BE2C (cell line): ENCODE measurements at places on chromosomes 11 and 22.

- DNase-seq = no peak
These were observed 69.0 kb upstream of the LDLRAD3 start for GRCh38 chr11:35874751-35875450.

DNA sequence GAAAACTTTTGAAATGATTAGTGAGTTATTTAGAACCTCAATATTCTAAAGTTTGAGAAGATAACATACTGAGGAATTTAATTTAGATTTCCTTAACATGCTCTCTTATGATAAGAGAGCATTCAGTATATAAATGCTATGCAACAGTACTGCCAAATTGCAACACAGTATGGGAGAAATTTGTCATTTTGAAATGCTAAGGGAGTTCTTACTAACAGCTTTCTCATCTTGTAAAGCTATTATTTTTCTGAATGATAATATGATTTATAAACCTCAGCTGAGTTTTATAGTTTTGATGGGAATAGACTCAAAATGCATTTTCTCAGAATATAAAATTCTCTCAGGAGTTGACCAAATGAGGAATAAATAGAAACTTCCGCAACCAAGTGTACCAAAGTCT is 108.4 kb downstream of the SPON1 start:
- no peak for DNase-seq

- no peak for DNase-seq
These were observed 38.5 kb downstream of the SHANK2 start for GRCh38 chr11:71213696-71214552.

- peak; percentile 17 for DNase-seq
These were observed 35.6 kb downstream of the KCNC1 start for GRCh38 chr11:17770048-17770652.

DNA sequence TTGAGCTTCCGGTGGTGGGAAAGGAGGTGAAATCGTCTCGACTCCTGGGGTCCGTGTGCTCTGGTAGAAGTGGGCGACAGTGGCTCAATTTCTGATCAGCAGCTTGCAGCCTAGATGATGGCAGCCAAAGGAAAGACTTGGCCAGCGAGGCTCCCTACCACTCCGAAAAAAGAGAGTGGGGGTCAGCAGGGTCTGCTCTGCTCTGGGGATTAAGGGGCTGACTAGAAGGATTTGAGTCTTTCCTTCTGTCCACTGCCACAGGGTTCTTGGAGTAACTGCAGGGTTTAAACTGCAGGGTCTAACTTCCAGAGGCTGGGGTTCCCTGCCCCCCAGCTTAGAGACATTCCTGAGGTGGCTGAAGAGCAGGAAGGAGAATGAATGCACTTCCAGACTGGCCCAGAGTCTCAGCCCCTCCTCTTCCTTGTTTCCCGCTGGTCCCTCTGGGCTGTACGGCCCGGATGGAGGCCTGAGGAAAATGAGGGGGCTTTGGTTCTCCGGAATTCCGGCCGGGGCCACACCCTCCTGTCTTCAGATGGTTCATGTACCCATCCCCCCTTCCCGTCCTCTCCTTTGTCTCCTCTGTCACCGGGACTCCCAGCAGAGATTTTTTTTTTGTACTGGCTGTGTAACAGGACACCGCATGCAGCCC is 907 bp downstream of the SERPINH1 start:
- DNase-seq = no peak

- DNase-seq = no peak
These were observed 28.0 kb downstream of the OR8D1 start for GRCh38 chr11:124285610-124286344.

DNA sequence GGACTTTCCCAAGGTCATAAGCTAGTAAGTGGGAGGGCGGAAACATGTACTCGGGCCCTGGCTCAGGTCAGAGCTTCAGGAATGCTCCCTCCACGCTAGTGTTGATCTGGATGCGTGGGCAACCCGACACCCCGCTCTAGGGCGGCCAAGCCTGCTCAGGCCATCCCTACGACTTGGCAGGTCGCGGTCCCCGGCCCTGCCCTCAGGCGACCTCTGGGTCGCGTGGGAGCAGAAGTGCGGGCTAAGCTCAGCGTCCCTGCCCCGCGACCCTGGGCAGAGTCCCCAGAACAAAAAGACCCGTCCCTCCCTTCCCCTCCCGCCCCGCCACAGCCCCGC is 781 bp upstream of the TEF start:
- DNase-seq = no peak

- DNase-seq = peak; percentile 53
These were observed 32.3 kb downstream of the ARHGAP42 start for GRCh38 chr11:100719362-100719761.

- no peak for DNase-seq
These were observed 33.2 kb upstream of the BLID start for GRCh38 chr11:122149202-122149601.

DNA sequence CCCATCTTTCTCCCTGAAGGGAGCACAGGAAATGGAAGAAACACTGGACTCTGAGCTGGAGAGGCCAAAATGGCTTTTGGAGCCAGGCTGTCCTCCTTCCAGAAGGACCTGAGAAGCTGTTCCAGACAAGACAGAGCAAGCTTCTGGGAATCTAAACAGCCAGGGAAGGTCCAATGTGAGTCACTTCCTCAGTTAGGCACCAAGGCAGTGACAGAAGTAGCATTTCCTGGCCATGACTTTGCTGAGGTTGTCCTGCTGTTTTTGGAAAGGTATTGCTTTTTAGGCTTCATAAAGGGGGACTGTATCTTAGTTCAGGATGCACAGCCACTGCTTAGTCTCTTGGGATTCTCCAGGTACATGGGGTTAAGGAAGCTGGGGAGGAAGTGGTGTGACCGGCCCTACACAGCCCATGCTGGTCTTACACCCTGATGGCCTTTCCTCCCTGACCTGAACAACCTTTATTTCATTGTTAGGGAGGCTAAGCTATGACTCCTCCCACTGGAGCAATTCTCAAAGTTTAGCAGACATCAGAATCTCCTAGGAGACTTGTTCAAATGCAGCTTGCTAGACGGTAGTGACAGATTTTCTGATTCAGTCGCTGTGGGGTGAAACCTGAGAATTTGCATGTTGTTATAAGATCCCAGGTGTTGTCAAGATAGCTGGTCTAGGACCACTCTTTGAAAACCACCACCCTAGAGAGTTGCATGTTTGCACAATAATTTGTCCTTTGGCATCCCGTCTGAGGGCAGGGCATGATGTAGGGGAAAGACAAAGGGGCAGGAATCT is 6.8 kb upstream of the INSC start:
- no peak for DNase-seq

GRCh38 chr11:70495351-70496310 is 97.3 kb downstream of the CTTN start:
- DNase-seq = peak; percentile 6

- no peak for DNase-seq
These were observed 305.5 kb upstream of the PLET1 start for GRCh38 chr11:112566124-112566523.

DNA sequence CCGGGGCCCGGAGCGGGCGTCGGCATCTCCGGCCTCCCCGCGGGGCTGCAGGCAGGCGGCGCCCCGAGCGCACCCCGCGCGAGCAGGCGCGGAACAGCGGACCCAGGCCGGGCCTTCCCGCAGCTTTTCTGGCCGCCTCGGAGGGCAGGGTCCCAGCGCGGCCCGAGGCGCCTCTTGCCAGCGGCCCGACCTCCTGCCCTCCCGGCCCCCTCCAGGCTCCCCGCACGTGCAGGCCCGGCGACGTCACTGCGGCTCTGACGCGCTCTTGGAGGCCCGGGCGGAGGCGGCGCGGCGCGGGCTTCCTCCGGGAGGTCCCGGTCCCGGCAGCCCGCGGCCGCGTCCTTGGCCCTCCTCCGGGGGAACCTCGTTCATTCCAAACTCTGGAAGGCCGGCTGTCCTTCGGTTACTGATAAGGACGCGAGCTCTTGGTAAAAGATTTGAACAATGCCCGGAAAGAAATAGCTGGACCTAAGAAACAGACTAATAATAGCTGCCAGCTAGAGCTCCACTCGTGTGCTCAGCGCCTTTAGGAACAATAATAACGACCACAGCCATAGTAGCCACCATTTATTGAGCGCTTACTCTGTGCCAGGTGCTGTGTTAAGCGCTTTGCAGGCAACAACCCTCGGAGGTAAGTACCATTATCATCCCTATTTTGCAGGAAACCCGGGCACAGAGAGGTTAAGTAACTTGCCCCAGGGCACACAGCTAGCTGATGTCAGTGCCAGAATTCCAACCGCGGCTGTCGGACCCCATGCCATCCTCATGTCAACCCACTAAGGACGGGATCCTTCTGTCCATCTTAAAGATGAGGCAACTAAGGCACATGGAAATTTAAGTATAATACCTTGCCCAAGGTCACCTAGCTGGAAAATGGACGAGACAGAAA is 39.1 kb upstream of the CREB3L1 start:
- DNase-seq = peak; percentile 54

DNA sequence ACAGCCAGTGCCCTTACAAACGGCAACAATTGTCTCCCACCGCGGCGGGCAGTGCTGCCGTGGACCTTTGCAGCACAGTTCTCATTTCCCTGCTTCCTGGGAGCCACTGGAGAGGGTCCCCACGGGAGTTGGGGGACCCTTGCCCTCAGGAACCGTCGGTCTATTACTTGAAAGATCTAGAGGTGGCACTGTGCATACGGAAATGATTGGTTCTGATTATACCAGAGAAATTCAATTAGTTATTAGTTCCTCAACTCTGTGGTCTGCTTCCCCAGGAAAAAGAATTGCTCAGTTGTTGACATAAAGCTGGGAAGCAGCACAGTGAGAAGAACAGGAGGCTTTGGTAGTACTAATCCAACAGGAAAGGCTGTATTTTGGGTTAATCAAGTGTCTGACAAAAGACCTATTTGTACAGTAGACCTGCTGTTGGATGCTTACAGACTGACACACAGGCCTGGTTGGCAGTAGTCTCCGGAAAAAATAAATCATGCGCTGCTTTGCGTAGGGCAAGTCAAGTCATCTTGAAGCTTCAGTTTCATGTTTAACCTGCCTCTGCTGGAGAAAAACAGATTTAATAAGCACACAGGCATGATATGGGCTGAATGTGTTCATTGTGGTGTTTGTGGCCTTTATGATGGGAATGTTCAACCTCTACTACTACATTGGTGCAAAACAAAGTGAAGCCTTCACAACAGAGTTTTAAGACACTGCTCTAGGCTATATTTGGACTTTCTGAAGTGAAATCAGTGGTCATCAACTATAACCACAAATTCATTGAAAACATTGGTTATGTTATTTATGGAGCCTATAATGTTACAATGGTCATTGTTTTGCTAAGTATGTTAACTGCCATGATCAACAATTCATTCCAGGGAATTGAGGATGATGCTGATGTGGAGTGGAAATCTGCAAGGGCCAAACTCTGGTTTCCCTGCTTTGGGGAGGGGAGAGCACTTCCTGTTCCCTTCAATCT is 54.6 kb upstream of the SC5D start:
- no peak for DNase-seq

GRCh38 chr11:6523253-6523652 is 26.2 kb downstream of the DNHD1 start:
- no peak for DNase-seq

DNA sequence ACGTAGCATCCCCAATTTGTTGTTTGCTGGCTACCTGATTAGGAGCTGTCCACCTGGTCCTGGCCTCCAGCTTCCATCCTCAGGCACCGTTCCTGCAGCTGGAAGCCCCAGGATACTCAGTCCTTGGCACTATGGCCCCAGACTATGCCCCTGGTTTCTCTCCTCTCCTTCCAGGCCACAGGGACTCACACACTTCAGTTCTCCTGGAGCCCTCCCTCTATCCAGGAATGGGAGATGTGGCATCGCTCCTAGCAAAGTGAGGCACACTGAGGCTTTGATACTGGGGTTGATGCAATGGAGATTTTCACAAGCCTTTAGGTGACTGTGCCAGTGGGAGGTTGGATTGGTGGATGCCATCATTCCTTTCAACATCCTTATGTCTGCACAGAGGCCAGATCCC is 142.8 kb upstream of the B3GAT1 start:
- no peak for DNase-seq
